ENCODE measurements at places on chromosomes 3 and 15. TPM values are rescaled to one million over a fixed set of nuclear protein-coding genes. Genes with fewer than 3 reads are reported as not detected.

DNA sequence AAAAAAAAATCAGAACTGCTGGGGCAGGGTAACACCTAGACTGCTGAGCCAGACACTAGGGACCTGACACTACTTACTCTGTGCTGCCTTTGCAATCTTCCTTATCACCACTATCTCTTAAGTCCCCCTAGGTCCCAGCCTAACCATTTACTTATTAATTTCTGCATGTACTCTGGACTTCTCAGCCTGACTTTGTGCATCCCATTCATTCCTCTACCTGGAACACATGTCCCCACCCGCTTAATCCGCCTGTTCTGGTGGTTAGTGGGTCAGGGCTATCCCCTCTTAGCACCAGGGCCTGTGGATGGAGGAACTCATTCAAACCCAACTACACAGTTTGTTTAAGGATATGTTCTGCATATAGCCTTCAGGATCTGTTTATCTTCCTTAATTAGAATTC is 5.0 kb upstream of the CACNA1D start:
- no peak for DNase-seq

- no peak for DNase-seq
Measured at GRCh38 chr3:117226932-117227331, 517.4 kb downstream of the TUSC7 start.

GRCh38 chr3:172546105-172546504 is 22.9 kb upstream of the TNFSF10 start:
- DNase-seq: peak; percentile 29

DNA sequence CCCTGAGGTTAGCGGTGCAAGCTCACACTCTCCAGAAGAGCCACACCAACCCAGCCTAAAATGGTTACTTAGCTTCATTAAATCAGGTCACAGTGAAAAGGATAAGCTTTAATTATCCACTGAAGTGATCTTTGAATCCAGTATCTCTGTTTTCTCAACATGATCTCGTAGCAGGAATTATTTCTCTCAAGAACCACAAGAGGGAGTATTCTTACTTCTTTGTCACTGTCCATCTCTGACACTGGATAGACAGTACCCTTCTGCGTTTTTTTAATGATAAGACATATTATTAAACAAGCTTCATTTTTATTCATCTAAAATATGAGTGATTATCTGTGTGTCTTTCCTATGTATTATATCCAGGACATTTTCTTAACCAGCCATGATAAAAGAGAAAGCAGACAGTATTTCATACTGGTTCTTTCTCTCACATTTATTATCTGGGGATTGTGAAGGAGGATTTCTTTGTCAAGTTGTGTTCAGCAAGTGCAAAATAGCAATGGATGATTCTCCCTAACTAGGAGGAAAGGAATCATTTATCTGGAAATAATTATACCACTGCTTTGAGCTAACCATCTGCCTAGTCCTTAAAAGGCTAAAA is 105.4 kb upstream of the CCDC54 start:
- DNase-seq: peak; percentile 15

RFT1 gene
- total RNA-seq: 7.1 TPM

LOXL1 gene
- total RNA-seq: 161 TPM

Measured in Daoy (cell line).